ENCODE measurements at places on chromosomes 2 and 18.
A peak's percentile ranks its signal among the peaks of the same experiment; 100 is the strongest.

DNA sequence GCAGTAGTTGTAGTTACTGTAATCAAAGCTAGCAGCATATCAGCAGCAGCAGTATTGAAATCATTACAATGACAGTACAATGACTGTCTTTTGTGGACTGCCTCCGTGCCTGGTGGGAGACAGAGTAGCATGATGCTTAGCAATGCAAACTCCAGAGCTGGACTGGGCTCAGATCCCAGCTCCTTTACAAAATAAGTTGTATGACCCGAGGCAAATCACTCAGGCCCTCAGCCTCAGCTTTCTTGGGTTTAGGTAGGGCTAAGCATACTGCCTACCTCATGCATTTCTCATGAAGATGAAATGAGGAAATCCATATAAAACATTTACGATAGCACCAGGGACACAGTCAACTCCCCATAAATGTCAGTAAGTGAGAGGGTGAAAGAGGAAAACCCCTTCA lies 170.7 kb downstream of the TTC32 start:
- DNase-seq: no peak

- DNase-seq: no peak
Observed at GRCh38 chr18:2515908-2516625, 55.2 kb downstream of the METTL4 start.

DNA sequence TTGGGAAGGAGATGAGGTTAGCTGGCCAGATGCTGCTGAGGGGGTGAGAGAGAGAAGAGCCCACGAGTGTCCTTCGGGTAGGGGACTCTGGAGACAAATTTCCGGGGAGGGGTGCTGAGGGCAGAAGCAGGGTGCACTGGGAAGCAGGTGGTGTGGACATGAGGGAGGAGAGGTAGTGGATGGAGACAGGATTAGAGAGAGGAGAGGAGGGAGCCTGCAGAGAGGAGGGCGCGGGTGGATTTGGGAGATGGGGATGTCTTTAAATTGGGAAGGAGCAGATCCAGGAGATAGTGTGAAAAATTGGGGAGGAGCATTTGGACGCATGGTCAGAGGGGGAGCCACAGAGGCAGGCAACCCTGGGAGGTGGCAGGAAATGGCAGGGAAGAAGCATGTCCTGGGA lies 154.7 kb downstream of the DYSF start:
- no peak for DNase-seq

GRCh38 chr2:157085522-157085921 lies 172.0 kb upstream of the GALNT5 start:
- no peak for DNase-seq

GRCh38 chr2:149573760-149574159 lies 13.8 kb downstream of the MMADHC start:
- DNase-seq: no peak

DNA sequence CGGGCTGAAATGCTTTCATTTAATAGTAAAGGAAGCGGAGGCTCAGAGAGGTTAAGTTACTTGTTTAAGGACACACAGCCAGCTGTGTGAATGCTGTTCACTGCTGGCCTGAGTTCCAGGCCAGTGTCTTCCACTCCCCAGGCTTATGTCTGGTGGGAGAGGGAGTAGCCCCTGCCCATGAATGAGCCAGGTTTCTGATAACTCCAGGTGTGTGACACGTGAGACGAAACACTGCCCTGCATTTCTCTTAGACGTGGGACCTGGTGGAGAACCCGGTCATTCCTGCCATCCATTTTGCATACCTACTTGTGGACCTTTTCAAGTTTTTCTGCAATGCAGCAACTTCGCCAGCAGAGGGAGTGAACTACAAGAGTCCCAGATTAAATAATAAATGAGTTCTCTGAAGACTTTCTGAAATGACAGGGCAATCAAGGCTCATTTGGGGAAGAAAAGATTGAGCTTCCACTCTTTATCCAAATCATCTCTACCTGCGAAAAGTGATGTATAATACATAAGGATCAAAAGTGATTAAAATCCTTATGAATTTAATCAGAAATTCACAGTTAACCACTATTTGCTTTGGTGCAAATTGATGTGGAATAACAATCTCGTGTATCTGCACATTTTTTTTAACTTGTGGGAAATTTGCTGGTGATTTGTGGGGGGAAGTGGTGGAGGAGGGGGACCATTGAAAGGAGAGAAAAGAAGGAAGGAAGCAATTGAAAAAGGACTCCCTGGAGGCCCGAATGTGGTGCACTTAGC lies 79.4 kb upstream of the ASB18 start:
- DNase-seq: peak; percentile 51

DNA sequence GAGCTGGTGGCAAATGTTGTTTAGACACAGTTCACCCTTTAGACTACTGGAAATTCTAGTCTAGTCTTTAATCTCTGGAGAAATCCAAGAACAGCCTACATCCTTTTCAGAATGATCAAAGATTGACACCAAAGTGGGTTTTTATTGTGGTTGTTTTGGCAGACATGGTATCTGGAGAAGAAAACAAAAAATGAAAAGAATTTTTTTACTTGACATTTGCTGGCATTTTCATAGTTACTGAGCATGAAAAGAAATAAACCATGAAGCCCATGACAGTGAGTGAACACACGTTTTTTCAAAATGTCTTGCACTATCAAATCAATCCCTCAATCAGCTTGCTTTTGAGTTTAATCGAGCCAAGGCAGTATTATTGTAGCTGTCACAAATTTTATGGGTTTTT lies 125.3 kb downstream of the CCBE1 start:
- no peak for DNase-seq

DNA sequence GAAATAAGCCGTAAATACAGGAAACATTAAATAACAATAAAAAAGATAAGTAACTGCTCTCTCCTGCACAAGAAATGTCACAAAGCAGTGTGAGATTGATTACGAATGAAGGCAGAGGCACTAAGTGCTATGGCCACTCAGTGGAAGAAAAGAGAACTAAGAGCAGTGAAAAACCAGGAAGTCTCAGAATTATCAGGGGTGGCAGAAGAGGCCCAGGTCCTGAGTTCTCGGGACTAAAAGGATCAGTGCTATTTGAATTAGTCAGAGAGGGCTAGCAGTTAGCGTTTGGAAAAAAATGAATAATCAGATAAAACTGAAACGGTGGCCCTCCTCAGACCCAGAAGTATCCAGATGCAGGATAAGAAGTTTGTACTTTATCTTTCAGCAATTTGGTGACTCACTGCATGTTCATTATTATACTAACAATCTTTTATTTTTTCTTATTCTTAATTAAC lies 367.1 kb downstream of the ZEB2 start:
- DNase-seq: peak; percentile 87

DNA sequence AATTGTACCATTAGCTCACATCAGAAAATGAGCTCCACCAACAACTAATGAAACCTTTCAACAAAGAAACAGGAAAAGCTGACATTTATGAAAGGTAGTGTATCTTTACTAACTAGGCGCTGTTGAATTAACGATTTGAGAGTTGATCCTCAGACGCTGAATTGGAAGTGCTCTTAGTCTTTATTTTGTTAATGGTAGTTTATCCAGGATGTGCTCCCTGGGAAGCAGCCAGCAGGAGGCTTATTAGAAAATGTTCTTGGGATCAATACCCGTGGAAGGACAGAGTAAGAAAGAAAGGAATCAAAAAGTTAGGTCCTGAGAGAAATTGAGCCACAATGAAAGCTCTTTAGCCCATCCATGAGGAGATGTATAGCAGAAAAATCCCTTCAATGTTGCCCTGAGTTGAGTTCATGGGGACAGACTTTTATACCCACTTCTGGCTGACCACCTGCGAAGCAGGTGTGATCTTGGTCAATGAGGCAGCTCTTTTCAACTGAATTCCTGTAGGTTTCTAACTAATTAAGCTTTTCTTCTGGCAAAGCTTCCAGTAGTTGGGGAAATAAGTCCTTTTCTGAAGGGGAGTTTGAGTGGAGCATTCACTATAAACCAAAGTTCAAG lies 492.6 kb upstream of the REG3G start:
- no peak for DNase-seq

DNA sequence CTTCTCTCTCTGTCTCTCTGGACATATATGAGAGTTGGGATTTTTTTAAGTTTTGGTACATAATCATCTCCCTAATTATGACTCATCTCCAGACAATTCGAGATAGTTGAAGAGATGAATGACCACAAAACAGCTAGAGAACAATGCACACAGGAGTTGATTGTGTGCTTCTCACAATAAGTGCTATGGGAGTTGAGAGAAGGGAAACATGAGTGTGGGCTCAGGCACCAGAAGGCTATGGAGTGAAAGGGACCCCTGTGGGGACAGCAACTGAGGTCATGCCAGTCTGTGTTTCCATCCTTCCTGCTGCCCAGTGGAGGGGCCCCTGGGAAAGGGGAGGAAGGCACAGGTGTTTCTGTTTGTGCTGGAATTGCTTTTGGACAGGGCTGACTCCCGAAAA lies 6.5 kb upstream of the YWHAQ start:
- DNase-seq: no peak

DNA sequence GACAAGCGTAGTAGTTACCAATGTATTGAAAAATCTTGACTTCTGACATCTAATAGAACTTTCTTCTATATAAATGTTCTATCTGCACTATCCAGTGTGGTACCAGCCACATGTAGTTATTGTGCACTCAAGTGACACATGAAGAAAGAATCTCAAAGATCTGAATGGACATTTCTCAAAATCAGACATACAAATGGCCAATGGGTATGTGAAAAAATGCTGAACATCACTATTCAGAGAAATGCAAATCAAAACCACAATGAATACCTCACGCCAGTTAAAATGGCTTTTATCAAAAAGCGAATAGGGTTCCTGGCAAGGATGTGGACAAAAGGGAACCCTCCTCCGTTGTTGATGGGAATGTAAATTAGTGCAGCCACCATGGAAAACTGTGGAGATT lies 37.5 kb upstream of the SMCHD1 start:
- no peak for DNase-seq

GRCh38 chr2:127024769-127025358 lies 82.1 kb downstream of the BIN1 start:
- no peak for DNase-seq

DNA sequence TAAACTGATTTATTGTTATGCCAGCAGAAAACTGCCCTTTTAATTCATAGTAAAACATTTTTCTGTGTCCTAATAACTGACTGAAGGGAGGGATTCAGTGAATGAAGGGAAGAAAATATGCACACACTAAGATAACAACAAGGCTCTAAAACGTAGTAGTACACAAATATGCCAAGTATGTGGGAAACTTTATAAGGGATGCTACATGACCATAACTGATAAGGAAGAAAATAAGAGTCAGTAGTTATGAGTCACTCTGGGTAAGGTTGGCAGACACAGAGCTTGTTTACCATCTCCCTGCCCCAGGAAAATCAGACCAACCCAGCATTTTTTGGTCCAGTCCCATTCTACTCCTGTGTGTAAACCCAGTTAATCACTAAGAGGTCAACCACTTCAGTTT lies 124.2 kb downstream of the RPRM start:
- DNase-seq: no peak

DNA sequence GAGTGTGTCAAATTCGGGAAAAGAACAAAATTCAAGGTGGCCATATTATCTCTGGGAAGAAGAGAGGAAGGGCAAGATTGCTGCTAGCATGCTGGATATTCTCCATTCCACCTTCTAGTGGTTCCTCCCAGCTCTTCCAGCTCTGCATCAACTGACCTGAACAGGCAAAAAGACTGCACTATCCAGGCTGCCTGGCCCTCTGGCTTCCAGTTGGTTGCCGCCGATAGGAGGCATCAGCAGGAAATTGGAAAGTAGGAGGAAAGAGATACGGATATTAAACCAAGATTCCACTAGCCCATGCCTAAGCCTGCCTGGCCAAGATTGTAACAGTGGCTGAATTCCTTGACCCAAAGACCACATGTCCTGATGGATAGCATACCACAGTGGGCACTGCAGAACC lies 1.7 kb upstream of the RTTN start:
- no peak for DNase-seq

DNA sequence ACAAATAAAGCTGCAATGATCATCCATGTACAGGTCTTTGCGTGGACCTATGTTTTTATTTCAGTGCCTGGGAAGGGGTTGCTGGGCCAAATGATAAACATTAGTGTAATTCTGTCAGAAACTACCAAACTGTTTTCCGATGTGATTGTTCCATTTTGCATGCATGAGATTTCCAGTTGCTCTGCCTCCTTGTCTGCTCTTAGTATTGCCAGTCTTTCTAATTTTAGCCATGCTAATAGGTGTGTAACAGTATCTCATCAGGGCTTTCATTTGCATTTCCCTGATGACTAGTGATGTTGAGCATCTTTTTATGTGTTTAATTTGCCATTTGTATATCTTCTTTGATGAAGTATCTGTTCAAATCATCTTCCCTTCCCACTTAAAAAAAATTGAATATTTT lies 67.5 kb downstream of the SP110 start:
- DNase-seq: no peak

GRCh38 chr2:191100216-191100615 lies 50.6 kb downstream of the STAT4 start:
- no peak for DNase-seq

- DNase-seq: no peak
Observed at GRCh38 chr18:52319424-52319983, 20.5 kb upstream of the DCC start.

DNA sequence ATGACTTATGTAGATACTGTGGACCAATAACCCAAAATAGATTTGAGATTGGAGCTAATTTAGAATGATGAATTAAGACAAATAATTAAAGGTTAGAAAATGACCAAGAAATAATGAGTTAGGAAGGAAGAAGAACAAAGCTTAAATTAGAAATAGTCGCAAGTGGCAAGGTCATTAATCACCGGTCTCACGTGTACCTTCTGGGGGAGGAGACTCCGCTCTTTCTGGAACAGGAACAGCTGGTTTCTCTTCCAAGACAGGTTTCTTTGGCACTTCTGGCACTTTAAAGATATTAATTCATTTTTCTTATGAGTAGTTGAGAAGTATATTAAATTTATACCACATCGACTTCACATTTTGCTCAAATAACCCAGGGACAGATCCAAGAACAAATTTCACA lies 156.7 kb downstream of the TTN start:
- DNase-seq: no peak

GRCh38 chr2:7523481-7524120 lies 606.4 kb downstream of the RNF144A start:
- no peak for DNase-seq
